Right lobe of liver (tissue), 6 donors: ENCODE measurements at places on chromosomes 7 and 10. TPM values are rescaled to one million over a fixed set of nuclear protein-coding genes. Genes with fewer than 3 reads are reported as not detected.

GRCh38 chr10:117476716-117477115 lies 65.8 kb upstream of the EMX2 start:
- no peaks in the 10 kb centered on the region for H3K36me3 ChIP-seq
- no peaks in the 10 kb centered on the region for H3K27me3 ChIP-seq
- DNase-seq, result no peak
- no peak overlapping the region for H3K4me3 ChIP-seq

- DNase-seq, result no peak
- H3K4me3 ChIP-seq, result no peak overlapping the region
- H3K27me3 ChIP-seq, result no peaks in the 10 kb centered on the region
- H3K27ac ChIP-seq, result no peak overlapping the region
- H3K36me3 ChIP-seq, result no peaks in the 10 kb centered on the region
Measured at GRCh38 chr10:33010132-33011037, 52.4 kb upstream of the ITGB1 start.

GRCh38 chr7:776992-777727 lies 50.1 kb upstream of the PRKAR1B start:
- no peaks in the 10 kb centered on the region for H3K27me3 ChIP-seq
- H3K4me1 ChIP-seq, result no peaks in the 10 kb centered on the region
- no peaks in the 10 kb centered on the region for H3K36me3 ChIP-seq
- no peak overlapping the region for H3K27ac ChIP-seq
- no peak overlapping the region for H3K4me3 ChIP-seq

DNA sequence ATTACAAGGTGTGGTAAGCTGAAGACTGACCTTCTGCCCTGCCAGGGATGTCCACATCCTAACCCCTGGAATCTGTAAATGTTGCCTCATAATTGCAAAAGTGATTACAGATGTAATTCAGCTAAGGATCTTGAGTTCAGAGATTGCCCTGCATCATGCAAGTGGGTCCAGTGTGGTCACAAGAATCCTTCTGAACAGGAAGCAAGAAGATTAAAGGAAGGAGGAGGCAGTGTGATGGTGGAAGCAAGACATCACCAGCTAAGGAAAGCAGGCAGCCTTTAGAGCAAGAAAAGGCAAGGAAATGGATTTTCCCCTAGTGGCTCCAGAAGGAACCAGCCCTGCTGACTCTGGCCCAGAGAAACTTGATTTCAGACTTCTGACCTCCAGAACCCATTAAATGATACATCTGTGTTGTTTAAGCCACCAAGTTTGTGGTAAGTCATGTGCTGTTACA lies 78.1 kb downstream of the USP6NL start:
- DNase-seq, result no peak
- H3K27me3 ChIP-seq, result no peaks in the 10 kb centered on the region
- H3K4me1 ChIP-seq, result no peaks in the 10 kb centered on the region
- H3K36me3 ChIP-seq, result no peaks in the 10 kb centered on the region

GRCh38 chr7:83148776-83149175 lies 13.9 kb downstream of the PCLO start:
- no peaks in the 10 kb centered on the region for H3K36me3 ChIP-seq
- no peak overlapping the region for H3K4me3 ChIP-seq
- no peak overlapping the region for H3K27ac ChIP-seq
- H3K4me1 ChIP-seq, result no peaks in the 10 kb centered on the region
- no peaks in the 10 kb centered on the region for H3K27me3 ChIP-seq

DNA sequence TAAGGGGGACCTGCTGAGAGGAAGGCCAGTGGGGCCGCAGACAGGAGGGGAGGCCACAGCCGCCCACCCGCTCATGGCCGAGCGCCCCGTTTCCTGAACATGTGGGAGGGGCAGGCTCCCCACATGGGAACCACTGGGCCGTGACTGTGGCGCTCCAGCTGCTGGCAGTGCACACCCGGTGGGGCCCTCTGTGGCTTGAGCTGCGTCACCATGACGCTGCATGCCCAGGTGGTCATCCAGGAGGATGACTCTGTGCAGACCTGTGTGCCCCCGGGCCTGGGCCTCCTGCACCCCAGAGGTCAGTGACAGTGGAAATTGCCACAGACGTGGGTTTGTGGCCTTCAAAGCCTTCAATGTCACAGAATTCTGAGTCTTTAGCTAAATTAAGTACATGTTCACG lies 85.1 kb downstream of the MGMT start:
- no peak for DNase-seq
- no peaks in the 10 kb centered on the region for H3K4me1 ChIP-seq
- no peaks in the 10 kb centered on the region for H3K27me3 ChIP-seq
- no peaks in the 10 kb centered on the region for H3K36me3 ChIP-seq
- no peak overlapping the region for H3K27ac ChIP-seq

- no peak overlapping the region for H3K27ac ChIP-seq
- H3K4me1 ChIP-seq, result peaks cover 37% of the 10 kb centered on the region
- H3K36me3 ChIP-seq, result no peaks in the 10 kb centered on the region
Measured at GRCh38 chr7:104986628-104987259, 27.3 kb upstream of the KMT2E start.

DNA sequence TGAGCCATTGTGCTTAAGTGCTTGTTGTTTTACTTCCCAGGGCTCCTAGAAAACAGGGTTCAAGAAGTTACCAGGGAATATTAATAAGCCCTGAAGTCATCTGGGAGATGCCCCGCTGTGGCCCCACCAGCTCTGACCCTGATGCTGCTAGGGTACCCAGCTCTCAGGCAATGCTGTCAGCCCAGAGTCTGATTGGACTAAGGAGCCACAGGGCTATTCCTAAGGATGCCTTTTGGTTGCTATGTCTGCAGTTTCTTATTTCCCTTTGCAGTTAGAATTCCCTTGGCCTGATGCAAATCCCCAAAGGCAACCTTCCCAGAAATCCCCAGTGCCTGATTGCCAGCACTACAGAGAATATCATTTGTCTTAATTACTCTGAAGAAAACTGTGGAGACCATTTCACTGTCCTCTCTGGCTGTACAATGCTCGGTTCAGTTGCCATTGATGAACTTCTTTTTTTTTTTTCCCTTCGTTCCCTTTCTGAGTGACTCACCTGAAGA lies 236.7 kb upstream of the KMT2E start:
- no peak for DNase-seq
- no peaks in the 10 kb centered on the region for H3K27me3 ChIP-seq
- H3K4me1 ChIP-seq, result no peaks in the 10 kb centered on the region
- no peak overlapping the region for H3K4me3 ChIP-seq
- H3K36me3 ChIP-seq, result no peaks in the 10 kb centered on the region
- no peak overlapping the region for H3K27ac ChIP-seq

GRCh38 chr7:98217623-98218582 lies 6.7 kb downstream of the BHLHA15 start:
- H3K4me3 ChIP-seq, result no peak overlapping the region
- no peaks in the 10 kb centered on the region for H3K36me3 ChIP-seq
- no peaks in the 10 kb centered on the region for H3K4me1 ChIP-seq
- H3K27me3 ChIP-seq, result no peaks in the 10 kb centered on the region

DNA sequence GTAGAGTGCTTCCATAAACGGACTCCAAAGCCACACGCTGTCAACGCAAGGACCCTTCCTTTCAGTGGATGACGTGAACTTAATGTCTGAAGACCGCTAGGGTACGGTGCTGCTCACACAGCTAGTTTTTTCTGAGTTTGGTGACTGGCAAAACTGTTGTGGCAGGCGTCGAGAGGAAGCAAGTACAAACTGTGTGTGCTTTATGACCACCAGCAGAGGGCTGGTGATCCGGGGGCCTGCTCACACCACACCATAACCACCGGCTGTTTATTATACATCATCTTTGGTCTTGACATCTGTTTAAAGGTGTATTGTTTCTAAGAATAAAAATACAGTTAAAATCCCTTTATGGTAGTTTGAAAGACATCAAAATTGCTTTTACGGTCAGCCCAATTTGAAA lies 37.1 kb upstream of the ATP6V0A4 start:
- no peak for DNase-seq
- no peak overlapping the region for H3K4me3 ChIP-seq
- no peaks in the 10 kb centered on the region for H3K4me1 ChIP-seq
- H3K36me3 ChIP-seq, result no peaks in the 10 kb centered on the region

DNA sequence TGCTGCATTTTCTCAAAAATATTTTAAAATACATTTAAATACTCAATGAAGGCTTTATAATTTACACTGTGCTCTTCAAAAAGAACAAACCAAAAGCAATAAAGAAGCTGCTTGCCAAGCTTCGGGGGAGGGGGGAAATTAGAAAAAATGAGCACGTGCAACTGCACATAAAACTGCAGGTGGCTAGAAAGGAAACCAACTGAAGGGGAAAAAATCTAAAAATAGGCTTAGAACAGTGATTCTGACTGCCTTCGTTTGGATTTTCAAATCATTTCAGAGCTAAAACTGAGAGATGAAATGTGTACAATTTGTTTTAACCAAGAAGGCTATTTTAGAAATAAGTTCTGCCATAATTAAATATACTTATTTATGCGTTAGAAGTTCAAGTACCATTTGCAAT lies 61.4 kb downstream of the ABI1 start:
- no peaks in the 10 kb centered on the region for H3K36me3 ChIP-seq
- DNase-seq, result no peak
- H3K4me3 ChIP-seq, result no peak overlapping the region
- H3K27ac ChIP-seq, result no peak overlapping the region
- H3K27me3 ChIP-seq, result no peaks in the 10 kb centered on the region
- no peaks in the 10 kb centered on the region for H3K4me1 ChIP-seq

DNA sequence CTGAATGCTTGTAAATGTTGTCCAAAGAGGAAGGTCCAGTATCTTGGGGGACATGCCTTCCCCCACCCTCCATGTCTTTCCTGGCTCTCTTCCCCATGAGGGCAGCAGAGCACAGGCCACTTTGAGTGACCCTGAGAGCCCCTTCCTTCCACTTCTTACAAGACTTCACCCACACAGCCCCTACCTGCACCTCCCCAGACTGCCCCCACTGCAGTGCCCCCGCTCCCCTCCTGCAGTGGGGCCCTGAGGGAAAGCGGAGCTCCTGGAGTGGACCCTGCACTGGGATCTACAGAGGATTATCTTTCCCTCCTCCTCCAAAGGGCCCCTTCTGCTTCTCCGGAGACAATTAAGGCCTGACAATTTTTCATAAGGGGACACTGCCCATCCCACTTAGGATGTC lies 326.8 kb downstream of the TCERG1L start:
- DNase-seq, result no peak
- H3K4me1 ChIP-seq, result no peaks in the 10 kb centered on the region
- H3K27me3 ChIP-seq, result no peaks in the 10 kb centered on the region
- H3K4me3 ChIP-seq, result no peak overlapping the region
- H3K36me3 ChIP-seq, result no peaks in the 10 kb centered on the region

- DNase-seq, result no peak
- H3K4me3 ChIP-seq, result no peak overlapping the region
Measured at GRCh38 chr10:78320506-78320905, 286.8 kb downstream of the RPS24 start.

GRCh38 chr10:59991661-59992060 lies 85.3 kb upstream of the CCDC6 start:
- H3K36me3 ChIP-seq, result no peaks in the 10 kb centered on the region
- H3K27me3 ChIP-seq, result no peaks in the 10 kb centered on the region
- no peaks in the 10 kb centered on the region for H3K4me1 ChIP-seq
- H3K27ac ChIP-seq, result no peak overlapping the region

DNA sequence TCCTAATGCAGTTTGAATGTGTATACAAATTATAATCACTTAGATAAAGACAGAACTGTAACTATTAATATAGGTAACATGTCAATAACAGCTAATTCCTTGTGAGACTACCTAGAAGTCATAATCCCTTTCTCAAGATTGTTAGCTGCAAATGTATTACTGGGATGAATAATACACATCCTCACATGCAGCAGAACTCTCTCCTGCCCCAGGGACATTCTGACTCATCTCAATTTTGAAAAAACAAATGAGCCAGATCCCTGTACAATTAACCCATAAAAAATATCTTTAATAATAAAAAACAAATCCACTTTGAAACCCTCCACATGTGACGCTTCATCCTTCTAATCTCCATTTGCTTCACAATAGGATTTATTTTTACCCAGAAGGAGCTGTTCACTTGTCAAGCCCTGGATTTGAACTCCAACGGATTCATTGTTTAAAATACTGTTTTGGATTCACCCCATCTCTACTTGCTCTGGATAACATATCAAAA lies 428.4 kb upstream of the TEX47 start:
- no peaks in the 10 kb centered on the region for H3K4me1 ChIP-seq
- H3K4me3 ChIP-seq, result no peak overlapping the region
- no peak overlapping the region for H3K27ac ChIP-seq

DNA sequence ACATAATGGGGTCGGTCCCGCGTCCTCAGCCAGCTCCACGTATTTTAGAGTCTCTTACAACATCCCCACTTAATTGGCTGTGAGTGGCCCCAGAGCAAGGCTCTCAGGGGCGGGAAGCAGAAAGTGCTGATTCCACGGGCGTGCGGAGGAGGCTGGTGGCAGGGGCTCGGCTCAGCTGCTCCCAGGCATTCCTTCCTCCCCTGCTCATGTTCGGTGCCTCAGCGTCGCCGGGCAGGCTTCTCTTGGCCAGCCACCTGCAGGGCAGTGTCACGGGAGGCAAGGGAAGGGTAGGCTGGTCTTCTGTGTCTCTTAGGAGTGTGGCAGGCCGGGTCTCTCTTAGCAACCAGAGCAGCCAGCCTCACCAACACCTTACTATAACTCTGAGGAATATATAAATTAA lies 33.8 kb downstream of the IL15RA start:
- H3K27ac ChIP-seq, result peak overlapping the region; percentile 58
- no peaks in the 10 kb centered on the region for H3K4me1 ChIP-seq
- no peak for DNase-seq
- H3K4me3 ChIP-seq, result no peak overlapping the region

GRCh38 chr7:32680259-32681173 lies 185.2 kb downstream of the AVL9 start:
- H3K4me1 ChIP-seq, result no peaks in the 10 kb centered on the region
- no peaks in the 10 kb centered on the region for H3K36me3 ChIP-seq
- no peak overlapping the region for H3K27ac ChIP-seq
- no peak overlapping the region for H3K4me3 ChIP-seq
- no peaks in the 10 kb centered on the region for H3K27me3 ChIP-seq

GRCh38 chr10:33715303-33715975 lies 381.0 kb upstream of the NRP1 start:
- no peak overlapping the region for H3K27ac ChIP-seq
- no peak for DNase-seq
- no peaks in the 10 kb centered on the region for H3K36me3 ChIP-seq
- no peaks in the 10 kb centered on the region for H3K27me3 ChIP-seq
- H3K4me1 ChIP-seq, result no peaks in the 10 kb centered on the region

DNA sequence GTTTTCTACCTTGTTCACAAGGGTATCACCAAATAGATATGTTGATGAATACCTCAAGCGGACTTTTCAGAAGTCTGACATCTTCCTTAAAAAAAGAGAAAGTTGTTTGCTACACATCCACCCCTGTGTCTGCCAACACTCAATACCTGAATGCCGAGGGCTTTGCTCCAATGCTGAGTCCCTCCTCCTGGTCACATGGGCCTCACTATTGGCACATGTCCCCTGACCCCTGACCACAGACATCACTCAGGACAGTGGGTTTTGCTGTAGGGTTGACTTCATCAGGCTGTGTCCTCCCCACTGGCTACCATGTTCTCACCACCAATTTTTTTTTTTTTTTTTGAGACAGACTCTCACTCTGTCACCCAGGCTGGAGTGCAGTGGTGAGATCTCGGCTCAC lies 76.4 kb downstream of the OSBPL3 start:
- no peaks in the 10 kb centered on the region for H3K4me1 ChIP-seq
- no peak for DNase-seq
- H3K4me3 ChIP-seq, result no peak overlapping the region
- H3K36me3 ChIP-seq, result no peaks in the 10 kb centered on the region

TMED4 gene
- total RNA-seq, result 80.6 TPM

CCDC172 gene
- not detected for total RNA-seq

HOXA9 gene
- not detected for total RNA-seq

ADAM22 gene
- total RNA-seq, result 0.27 TPM

DHTKD1 gene
- 65.8 TPM for total RNA-seq

GATA3 gene
- total RNA-seq, result 0.26 TPM

NANOS1 gene
- not detected for total RNA-seq

CEP41 gene
- total RNA-seq, result 4.7 TPM

HHEX gene
- 56.4 TPM for total RNA-seq

LRRC18 gene
- not detected for total RNA-seq

LRRC4 gene
- total RNA-seq, result 3.0 TPM

CLEC2L gene
- not detected for total RNA-seq

EPO gene
- 84.5 TPM for total RNA-seq

MARVELD1 gene
- total RNA-seq, result 2.2 TPM

EMX2 gene
- total RNA-seq, result not detected

BTBD16 gene
- 1.4 TPM for total RNA-seq
